Stimulated activated naive CD8-positive, alpha-beta T cell treated with anti-CD3 and anti-CD28 coated beads, Interleukin-15, amount 100 ng/mL, for 72 hours (primary cell): ENCODE measurements at places on chromosomes 2 and 18.

- DNase-seq = peak; percentile 46
Observed at GRCh38 chr2:218230882-218231281, 13.9 kb downstream of the ARPC2 start.

- DNase-seq = no peak
Observed at GRCh38 chr2:174383796-174384195, 11.7 kb upstream of the SCRN3 start.

- DNase-seq = peak; percentile 23
Observed at GRCh38 chr2:69375494-69376353, 11.3 kb downstream of the GFPT1 start.

DNA sequence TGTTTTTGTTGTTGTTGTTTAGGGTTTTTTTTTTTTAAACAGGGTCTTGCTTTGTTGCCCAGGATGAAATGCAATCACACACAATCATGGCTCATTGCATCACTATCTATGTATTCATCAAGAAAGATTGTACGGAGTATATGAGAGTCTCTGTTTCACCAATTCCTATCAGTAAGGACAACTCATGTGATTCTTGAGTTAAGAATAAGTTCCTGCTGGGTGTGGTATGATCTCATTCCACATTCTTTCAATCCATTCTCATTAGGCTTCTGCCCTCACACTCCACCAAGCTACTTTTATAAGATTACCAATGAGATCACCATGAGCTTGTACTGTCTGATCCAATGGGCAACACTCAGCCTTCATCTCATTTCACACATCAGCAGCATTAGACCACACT, 9.1 kb upstream of the AP1S3 start:
- no peak for DNase-seq

DNA sequence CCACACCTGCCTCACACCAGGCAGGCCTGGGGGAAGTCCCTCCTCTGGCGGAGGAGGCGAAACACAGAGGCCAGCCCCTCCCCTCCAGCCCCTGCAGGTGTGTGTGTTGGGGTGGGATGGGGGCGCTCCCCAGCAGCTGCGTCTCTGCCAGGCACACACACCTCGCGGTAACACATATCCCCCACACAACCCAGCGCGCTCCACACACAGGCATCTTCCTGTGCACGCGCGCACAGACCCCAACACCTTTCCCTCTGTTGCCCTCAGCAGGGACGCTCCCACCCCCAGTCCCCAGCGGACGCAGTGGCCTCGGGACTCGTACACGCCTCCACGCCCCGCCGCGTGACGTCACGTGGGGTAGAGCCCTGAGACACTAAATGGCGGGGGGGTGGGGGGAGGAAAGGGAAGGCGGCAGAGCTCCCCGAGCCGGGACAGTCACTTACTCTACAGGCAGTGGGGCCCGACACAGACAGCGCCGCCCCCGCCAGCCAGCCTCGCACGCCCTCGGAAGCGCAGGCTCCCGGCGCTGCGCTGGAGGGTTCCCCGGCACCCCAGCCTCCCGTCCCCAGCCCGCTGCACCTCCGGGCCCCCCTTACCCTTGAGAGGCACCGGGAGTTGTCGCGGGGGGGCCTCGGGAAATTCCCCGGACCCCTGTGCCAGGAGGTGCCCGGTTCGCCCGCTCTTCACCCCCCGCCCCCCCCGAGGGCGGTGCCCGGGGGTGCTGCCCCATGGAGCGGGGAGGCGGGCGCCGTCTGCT, at the start of gene WNT10A:
TSS of gene WNT10A (plus strand) at position 751 of the 757 bp plus-strand sequence. CDS start 144 bp downstream, outside the sequence.
- DNase-seq = peak; percentile 71

DNA sequence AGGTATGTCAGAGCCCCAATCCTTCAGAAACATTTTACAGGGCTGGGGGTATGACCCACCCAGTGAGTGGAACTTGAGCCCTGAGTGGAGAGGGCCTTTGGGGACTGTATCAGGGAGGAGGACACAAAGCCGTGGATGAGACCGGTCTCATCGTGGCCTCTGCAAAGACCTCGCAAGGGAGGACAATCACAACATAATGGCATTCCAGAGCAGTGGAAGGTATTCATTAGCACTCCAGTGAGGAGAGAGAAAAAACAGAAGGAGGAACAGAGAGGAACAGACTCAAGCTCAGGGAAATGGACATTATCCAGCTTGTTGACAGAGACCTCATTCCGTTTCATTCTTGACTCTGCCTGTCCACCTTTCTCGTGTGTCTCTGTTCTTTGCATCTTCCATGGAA, 38.8 kb upstream of the CTAGE1 start:
- DNase-seq = no peak

DNA sequence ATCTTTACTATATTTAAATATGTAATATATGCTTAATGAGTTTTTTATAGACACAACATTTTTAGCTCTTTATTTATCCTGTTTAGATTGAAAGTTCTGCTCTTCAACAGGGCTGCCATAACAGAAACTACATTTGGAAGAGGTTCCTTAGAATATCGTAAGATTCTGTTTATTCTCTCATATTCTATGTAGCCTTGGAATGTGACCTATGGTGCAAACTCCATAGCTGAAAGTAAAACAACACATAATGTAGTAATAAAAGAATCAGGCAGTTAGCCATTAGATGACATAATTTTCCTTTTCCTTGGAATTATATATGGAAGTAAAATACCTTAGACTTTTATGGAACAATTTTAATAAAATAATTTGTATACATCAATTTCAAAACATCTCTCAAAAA, 91.3 kb downstream of the ZNF804A start:
- DNase-seq = no peak

DNA sequence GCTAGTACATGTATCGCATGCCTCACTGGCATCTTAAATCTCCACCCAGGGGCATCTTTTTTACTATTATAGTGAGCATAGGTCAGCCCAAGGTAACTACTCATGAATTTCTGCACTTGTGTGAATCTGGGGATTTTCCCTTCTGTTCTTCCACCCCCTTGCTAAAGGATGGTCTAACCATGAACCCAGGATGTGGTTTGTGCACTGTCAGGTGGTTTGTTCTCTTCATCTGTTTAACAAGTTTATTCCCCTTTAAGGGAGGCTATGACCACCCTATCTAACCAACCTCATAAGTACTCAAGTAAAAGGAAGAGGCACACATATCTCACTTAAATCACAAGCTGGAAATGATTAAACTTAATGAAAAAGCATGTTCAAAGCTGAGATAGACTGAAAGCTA, 243.0 kb downstream of the RPRM start:
- peak; percentile 36 for DNase-seq

DNA sequence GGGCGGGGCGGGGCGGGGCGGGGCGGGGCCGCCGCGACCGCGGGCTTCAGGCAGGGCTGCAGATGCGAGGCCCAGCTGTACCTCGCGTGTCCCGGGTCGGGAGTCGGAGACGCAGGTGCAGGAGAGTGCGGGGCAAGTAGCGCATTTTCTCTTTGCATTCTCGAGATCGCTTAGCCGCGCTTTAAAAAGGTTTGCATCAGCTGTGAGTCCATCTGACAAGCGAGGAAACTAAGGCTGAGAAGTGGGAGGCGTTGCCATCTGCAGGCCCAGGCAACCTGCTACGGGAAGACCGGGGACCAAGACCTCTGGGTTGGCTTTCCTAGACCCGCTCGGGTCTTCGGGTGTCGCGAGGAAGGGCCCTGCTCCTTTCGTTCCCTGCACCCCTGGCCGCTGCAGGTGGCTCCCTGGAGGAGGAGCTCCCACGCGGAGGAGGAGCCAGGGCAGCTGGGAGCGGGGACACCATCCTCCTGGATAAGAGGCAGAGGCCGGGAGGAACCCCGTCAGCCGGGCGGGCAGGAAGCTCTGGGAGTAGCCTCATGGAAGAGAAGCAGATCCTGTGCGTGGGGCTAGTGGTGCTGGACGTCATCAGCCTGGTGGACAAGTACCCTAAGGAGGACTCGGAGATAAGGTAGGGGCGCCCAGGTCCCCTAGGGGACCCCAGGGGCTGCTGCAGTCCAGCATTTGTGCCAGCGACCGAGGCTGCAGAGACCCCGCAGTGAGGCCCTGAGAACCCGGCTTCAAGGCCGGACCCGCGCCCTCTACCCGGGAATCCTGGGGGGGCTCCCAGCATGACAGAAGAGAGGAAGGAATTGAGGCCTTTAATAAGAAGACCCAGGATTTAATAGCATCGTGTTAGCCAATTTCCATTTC, at the start of gene KHK:
TSS of gene KHK (plus strand) at position 49 of the 870 bp plus-strand sequence. CDS start at position 537, 488 bp downstream.
- no peak for DNase-seq

GRCh38 chr2:192228685-192229084, 34.0 kb upstream of the TMEFF2 start:
- DNase-seq = no peak

DNA sequence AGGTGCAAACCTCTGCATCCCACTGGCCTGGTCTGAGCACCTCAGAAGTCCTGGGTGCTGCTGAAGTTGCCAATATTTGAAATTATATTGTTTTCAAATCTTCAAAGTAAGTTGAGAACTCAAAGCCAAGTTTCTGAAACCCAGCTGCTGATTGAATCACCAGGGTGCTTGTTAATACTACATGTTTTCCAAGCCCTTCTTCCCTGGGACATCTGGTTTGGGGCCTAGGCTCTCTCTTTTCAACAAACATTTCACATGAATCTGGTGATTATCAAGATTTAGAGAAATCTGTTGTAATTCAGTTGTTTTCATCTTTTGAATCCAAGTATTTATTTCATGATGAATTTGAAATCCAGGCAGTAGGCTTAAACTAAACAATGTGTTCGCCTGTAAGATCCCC, 24.4 kb downstream of the MLPH start:
- no peak for DNase-seq

DNA sequence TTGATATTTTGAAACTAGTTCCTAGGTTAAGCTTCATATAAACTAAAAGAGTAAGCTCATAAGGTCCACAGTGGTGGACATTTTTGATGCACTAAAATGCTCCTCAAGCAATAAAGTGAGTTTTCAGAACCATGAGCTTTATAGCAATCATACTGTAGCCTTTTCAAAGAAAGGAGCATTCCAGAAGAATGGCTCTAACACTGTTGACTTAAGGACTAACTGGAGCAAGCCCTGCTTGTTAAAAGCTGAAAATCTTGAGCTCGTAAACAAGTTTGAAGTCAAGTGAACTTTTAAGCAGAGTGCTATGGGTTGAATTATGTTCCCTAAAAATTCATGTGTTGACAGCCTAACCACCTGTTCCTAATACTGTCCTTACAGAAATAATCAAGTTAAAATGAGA, 38.0 kb downstream of the KYNU start:
- DNase-seq = no peak

DNA sequence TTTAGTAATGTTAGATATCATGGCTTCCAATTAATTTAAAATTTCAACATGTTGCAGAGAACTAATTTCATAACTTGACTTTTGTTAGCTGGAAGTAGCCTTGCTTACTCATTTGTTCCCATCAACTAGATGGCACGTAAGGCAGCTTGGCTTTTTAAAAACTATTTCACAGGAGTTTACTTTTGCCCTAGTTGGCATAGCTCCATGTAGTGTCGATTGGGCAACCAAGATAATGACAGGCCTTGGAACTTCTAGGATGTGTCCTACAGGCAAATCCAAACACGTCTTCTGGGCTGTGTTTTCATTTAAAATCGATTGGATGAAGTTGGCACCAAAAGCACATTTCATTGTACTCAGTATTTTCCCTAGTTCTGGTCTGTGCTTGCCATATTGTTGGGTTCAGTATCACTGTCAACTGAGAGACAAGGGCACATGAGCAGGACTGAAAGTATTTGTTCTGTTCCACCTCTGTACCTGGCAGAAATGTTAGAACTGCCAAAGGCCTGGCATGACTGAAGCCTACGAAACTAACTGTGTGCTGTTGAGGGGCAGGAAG, 29.4 kb downstream of the HADHB start:
- no peak for DNase-seq

DNA sequence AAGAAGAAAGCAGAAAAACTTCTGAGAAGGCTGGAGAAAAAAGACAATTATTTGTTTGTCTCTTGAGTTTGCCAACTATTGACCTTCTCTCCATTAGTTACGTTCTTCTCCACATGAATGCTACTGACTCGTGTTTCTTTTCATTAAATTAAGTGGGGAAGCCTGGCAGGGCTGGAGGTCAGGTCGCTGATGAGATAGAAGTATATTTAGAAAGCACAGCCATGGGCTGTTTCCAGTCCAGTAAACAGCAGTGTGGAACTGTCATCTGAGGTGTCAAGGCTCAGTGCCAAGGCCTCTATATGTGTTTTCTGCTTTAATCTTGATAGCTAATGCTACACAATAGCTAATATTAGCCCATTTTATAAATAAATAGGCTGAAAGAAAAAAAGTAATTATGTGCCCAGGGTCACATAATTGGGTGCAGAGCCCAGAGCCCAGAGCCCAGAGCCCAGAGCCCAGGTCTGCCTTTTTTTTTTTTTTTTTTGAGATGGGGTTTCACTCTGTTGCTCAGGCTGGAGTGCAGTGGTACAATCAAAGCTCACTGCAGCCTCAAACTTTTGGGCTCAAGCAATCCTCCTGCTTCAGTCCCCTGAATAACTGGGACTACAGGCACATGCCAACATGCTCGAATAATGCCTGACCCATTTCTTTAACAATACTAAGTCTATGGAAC, 6.3 kb downstream of the MSGN1 start:
- no peak for DNase-seq

DNA sequence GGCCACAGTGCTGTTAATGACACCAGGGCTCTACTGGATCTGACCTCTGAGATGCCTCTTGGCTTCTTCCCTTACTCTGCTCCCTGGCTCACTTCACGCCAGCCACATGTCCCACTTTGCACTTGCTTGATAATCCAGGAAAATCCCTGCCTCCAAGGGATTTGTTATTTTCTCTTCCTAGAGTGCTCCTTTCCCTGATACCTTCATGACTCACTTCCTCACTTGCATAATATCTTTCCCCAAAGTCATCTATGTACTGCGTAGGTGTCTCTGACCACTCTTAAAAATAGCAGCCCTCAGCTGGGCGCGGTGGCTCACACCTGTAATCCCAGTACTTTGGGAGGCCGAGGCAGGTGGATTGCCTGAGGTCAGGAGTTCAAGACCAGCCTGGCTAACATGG, 572.3 kb downstream of the PLCL1 start:
- no peak for DNase-seq

- DNase-seq = no peak
Observed at GRCh38 chr18:45169610-45170009, 445.7 kb upstream of the SLC14A2 start.

DNA sequence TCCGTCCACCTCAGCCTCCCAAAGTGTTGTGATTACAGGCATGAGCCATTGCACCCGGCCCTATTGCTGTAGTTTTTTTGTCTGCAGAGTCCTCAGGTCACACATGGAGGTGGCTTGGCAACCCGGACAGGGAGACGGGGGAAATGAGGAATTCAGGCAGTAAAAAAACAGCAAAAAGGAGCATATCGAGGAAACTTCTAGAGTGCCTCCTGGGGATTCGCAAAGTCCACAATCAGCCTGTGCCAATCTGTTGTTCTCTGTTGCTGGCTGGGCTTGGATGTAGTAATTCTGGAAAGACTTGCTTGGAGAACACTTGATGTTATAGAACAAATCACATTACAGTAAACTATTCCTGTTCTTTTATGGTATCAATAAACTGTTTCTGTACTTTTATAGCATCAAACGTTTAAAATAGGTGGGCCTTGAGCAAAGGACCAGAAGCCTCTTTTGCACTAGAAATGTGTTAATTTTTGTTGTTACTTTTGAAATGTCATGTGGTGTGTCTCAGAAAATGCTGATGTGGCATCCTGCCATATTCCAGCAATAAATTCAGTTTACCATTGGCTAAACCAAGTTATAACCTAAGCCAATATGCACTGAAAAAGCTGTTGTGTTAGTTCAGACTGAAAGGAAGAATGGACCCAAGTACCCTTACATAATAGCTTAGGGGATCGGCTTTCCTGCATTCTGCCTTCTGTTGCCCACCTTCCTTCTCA, 14.4 kb downstream of the ELAC1 start:
- DNase-seq = no peak

- DNase-seq = no peak
Observed at GRCh38 chr2:159381574-159381973, 95.1 kb upstream of the WDSUB1 start.

GRCh38 chr2:10550206-10551001, 102.3 kb upstream of the ODC1 start:
- DNase-seq = no peak

GRCh38 chr2:176166272-176166671, 9.2 kb downstream of the HOXD3 start:
- no peak for DNase-seq
